ENCODE measurements at places on chromosomes 5 and 9.
A peak's percentile ranks its signal among the peaks of the same experiment; 100 is the strongest.

- DNase-seq = no peak
Observed at GRCh38 chr5:118544887-118545449, 443.4 kb downstream of the DTWD2 start.

- no peak for DNase-seq
Observed at GRCh38 chr9:135617538-135617900, 21.8 kb downstream of the GLT6D1 start.

- DNase-seq = peak; percentile 86
Observed at GRCh38 chr9:107422189-107423185, 67.1 kb downstream of the KLF4 start.

- no peak for DNase-seq
Observed at GRCh38 chr5:54634089-54634488, 116.5 kb downstream of the SNX18 start.

- DNase-seq = no peak
Observed at GRCh38 chr5:59767211-59767605, 126.3 kb downstream of the PDE4D start.

- no peak for DNase-seq
Observed at GRCh38 chr5:170503990-170504596, at the start of gene KCNIP1. TSS of gene KCNIP1 (plus strand) at chr5:170504020.

- DNase-seq = no peak
Observed at GRCh38 chr5:14457476-14457875, 124.1 kb upstream of the OTULINL start.

- DNase-seq = no peak
Observed at GRCh38 chr9:137580954-137581322, 2.2 kb upstream of the DPH7 start.

- DNase-seq = no peak
Observed at GRCh38 chr9:125142560-125143376, 560 bp downstream of the SCAI start.

DNA sequence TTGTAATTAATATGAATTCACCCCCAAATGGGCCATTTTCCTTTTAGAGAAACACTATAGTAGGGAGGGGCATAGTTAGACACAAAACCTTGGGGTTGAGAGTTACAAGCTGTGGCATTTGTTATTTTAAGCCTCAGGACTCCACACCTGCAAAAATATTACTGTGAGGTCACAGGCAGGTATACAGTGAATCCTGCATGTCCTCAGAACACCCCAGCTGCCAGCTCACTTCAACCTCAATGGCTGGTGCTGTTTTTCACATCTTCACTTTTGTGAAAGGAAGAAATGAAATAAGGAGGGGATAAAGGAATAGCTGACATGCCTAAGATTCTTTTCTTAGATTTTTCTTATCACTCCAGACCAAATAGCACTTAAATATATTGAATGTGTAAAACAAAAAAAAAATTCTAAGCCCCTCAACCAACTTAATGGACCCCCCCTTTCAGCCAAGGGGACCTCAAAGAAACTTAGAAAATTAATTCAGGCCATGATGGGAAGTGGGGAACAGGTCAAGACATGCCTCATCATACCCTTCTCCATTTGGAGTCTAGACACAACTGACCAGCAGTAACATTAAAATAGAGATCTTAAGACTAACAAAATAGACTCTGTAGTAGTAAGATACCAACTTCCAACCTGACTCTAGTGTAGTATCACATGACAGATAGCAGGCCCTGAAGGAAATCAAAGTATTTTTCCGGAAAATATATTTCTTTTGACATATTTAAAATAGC lies 9.2 kb downstream of the C9orf85 start:
- DNase-seq = no peak

GRCh38 chr9:7287065-7287464 lies 512.5 kb downstream of the DMAC1 start:
- DNase-seq = no peak

DNA sequence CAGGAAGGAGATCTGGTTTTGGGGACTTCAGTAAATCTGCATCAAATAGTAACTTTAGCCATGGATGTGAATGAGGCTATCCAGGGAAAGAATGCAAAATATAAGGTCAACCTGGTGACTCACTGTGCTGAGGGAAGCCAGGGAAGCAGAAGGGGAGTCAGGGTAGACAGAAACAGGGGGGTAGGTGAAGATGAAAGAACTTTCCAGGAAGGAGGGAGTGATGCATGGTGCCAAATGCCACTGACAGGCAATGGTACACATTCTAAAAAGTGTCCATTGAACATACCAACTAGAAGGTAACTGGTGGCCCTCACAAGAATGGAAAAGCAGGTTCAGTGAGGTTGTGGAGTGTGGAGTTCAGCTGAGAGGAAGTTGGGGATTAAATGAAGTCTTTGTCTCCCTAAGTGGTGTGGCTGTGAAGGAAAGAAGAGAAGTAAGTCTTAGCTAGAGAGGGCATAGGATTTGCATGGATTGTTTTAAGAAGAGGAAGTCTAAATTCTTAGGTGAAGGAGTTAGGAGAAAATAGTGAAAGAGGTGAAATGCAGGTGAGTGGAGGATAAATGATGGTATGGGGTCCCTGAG lies 35.5 kb downstream of the PALM2AKAP2 start:
- no peak for DNase-seq

DNA sequence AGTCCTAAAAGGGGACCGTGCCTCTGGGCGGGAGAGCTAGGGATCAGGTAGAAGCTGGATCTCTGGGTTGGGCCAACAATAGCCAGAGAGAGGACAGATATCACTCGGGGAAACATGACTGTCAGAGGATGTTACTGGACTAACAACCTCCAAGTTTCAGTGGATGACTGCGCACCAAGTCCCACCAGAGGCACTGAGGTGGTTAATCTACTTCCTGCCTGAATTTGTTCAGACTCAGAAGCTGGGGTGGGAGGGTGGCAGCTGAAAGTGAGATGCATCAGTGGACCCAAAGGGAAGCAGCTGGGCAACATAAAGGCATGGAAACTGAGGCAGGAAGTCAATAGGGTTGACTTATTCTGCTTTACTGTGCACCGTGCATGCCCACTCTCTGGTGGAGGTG lies 130.1 kb upstream of the SLC44A1 start:
- no peak for DNase-seq

DNA sequence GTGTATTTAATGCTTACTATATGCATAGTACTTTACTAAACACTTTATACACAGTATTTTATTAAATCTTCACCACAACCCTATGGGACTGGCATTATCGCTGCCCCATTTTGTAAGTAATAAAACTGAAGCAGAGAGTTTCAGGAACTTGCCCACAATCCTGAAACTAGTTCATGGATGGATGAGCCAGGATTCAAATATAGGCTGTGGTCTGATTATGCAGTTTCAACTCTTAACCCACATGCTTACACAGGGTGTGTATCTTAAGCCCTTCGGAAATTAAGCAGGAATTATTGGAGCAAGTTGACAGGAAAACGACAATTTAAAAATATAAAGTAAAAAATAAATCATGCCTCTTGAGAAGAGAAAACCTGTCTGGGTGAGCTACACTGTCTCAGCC lies 109.0 kb downstream of the ATP10B start:
- DNase-seq = no peak

DNA sequence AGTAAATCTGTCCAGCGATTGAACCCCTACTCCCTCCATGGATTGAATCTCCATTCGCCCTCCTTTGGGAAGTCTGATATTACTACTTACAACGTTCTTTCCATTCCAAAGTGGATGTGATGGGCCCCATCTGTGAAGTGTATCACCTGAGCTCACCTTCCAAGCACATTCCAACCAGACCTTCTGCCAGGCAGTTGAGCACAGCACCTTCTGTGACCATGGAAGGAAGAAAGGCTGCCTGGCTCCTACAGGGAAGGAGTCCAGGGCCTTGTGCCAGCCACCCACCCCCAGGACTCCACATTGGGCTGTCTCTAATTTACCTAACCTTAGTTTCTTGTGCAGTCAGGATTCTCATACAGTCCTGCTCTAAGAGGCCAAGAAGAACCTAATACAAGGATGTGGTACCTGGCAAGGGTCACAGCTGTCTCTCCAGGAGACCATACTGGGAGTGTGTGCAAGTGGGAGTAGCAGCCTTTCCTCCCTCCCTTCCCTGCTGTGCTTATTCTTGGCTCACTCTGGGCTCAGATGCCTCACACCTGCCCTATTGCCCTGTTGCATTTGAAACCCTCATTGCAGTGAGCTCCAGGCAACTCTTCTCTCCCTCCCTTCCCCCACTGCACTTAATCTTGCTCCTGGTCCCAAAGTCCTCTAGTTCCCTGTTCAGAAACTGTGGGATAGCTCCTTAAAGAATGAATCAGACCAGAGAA lies 116.1 kb downstream of the NRG2 start:
- no peak for DNase-seq

DNA sequence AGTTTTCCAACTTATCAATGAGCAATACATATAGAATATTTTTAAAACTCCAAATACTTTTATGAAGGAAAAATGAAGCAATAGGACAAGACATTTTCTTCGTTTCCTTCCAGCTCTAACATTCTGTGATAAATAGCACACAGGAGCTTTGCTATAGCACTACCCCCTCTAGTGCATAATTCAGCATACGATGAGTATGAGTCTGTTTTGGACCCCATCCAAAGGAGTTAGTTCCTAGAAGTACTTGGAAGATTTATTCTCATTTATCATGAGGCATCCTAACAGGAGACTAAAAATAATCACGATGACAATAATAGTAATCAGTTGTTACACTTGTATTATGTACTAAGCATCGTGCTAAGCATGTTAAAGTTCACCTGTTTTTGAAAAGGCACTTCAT lies 1061.3 kb upstream of the DMAC1 start:
- DNase-seq = no peak

- no peak for DNase-seq
Observed at GRCh38 chr5:64979531-64979930, 210.8 kb downstream of the CWC27 start.

DNA sequence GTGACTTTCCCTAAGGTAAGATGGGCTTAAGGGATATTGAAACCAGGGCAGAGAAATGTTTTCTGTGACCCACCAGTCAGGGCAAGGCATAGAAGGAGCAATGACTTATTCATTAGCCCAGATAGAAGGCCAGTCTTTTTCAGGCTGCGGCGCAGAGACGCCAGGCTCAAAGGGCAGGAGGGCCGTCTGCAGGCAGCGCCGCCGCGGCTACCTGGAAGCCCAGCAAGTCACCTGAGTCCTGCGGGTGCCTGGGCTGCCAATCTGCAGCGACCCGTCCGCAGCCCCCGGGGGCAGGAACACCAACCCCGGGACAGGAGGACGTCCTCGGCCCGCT lies 322 bp upstream of the SH3GL2 start:
- no peak for DNase-seq

- no peak for DNase-seq
Observed at GRCh38 chr9:72681283-72681630, 159.8 kb downstream of the TMC1 start.

Measured in chondrocyte (in vitro differentiated cells).